ENCODE measurements at places on chromosomes 7 and 10.

DNA sequence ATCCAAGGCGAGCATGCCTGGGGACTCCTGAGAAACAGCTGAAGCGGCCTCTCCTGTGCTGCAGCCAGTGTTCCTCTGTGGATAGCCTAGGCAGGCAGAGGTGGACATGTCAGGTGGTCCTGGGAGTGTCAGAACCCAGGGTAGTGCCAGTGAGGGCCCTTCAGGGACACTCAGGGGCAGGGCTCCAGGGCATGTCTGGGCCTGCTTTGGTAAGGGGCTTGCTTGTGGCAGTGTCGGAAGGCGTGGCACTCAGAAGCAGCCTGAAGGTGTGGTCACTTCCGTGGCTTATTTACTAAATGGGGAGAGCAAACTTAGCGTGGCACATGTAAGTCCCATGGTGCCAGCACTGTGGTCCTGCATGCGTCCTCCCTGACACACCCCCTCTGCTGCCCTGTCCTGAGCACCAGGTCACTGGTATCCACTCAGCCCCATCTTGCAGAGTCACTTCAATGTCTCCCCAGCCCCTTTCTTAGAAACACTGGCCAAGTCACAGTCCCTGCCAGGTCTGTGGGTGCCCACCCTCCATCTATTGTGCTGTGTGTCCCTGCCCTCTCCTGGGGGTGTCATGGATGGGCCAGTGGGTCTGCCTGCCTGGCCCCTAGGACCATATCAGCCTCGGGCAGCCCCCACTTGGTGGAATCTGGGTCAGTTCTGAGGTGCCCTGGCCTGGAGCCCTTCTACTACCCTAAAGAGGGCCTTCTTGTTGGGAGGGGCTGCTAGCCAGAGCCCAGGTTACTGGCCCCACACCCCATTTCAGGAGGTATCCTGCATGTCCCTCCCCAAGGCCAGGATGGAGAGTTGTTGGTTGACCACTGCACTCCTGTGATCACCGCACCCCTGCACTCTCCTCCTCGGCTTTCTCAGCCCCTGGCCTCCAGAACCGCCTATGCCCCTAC, 6.4 kb downstream of the ZMIZ2 start:
- DNase-seq = no peak

- DNase-seq = no peak
Observed at GRCh38 chr7:111029141-111029572, 61.8 kb upstream of the LRRN3 start.

GRCh38 chr10:100826983-100827818, 81.8 kb downstream of the PAX2 start:
- peak; percentile 27 for DNase-seq

GRCh38 chr7:90298145-90299038, 22.7 kb downstream of the FAM237B start:
- no peak for DNase-seq

DNA sequence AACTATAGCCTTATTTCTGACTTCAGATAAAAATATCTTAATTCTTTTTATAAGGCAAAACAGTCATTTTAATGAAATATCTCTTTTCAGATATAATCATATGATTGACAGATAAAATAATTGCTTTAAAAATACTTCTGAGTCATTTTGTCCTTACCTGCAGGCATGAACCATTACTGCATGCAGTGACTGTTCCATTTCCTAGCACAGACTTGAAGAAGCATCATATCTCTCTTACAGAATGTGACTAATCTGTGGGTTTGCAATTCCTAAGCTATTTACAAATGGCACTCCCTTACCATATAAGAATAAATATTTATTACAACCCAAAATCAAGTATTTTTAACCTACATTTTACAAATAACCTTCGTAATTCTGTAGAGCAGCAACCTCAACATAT, 120.7 kb downstream of the SRPK2 start:
- DNase-seq = no peak
